ENCODE measurements at places on chromosomes 6 and 20. TPM values are rescaled to one million over a fixed set of nuclear protein-coding genes. Genes with fewer than 3 reads are reported as not detected.

MAP3K5 gene
- 15.2 TPM for total RNA-seq

HLA-DQA2 gene
- total RNA-seq, result not detected

HLA-DOA gene
- total RNA-seq, result not detected

SCUBE3 gene
- 0.36 TPM for total RNA-seq

ASIP gene
- not detected for total RNA-seq

GTSF1L gene
- total RNA-seq, result not detected

NEU1 gene
- 21.2 TPM for total RNA-seq

DEFB124 gene
- not detected for total RNA-seq

DNA sequence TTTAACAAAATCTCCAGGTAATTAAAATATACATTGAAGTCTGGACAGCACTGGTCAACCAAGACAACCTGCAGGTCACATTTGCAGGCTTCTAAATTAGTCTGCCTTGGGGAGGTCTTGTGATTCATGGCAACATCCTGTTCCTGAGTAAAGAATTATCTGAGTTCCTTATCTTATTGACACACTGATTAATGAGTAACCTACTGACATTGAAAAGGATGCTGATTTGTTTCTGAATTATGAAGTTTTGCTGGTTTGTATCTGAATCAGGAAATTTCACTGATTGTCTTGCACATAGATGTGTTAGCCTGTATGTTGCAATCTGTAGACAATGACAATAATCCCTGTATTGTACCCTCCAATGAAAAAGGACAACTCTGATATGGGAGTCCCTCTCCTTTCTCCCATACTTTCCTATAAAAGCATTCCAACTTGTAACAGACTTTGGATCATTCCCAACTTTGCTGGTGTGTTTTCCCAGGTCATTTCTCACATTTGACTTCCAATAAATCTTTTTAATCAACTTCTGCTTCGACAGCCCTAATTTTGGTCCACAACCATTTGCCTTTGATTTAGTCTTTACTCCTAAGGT lies 80.0 kb downstream of the LAMP5 start:
- H3K4me1 ChIP-seq, result no peaks in the 10 kb centered on the region
- no peak for DNase-seq
- no peak overlapping the region for H3K4me3 ChIP-seq
- H3K36me3 ChIP-seq, result no peaks in the 10 kb centered on the region
- H3K27ac ChIP-seq, result no peak overlapping the region
- no peaks in the 10 kb centered on the region for H3K27me3 ChIP-seq

DNA sequence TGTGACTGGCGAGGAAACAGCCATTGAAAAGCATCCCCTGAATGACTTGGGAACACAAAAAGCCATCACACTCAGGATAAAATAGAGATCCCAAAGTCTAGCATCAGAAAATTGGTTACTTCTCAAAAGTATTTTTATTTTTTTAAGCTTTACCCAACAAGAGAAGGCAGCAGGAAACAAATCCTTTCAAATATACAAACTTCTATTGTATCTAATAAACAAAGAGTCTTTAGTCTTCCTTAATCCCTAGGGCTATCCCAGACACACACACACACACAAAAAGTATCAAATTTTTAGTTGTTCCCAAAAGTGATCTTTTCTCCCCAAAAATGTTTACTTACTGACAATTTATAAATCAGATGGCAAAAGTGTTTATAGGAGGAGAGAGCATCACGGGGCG lies 33.2 kb upstream of the MARCKS start:
- H3K27me3 ChIP-seq, result no peaks in the 10 kb centered on the region
- peaks cover 35% of the 10 kb centered on the region for H3K4me1 ChIP-seq
- peak; percentile 40 for DNase-seq
- H3K27ac ChIP-seq, result peak overlapping the region; percentile 82

DNA sequence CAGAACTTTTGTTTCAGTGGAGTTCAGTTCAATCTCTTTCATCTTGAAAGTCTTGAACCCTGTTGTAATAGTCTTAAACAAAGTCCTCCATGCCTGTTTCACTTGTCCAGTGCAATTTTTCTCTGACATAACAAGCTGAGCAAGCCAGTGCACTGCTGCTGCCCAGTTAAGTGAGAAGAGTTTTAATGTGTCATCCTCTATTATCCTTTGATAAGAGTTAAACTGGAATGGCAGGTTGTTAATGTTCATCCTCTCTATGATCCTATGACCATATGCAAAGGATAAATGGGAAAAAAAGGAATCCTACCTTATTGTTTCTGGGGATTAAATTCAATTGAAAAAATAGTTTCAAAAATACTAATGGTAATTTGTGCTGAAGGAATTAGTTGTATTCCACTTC lies 197.5 kb downstream of the FRK start:
- no peak for DNase-seq
- no peak overlapping the region for H3K27ac ChIP-seq
- no peaks in the 10 kb centered on the region for H3K4me1 ChIP-seq
- H3K36me3 ChIP-seq, result no peaks in the 10 kb centered on the region
- H3K4me3 ChIP-seq, result no peak overlapping the region

GRCh38 chr20:14745830-14746229 lies 408.4 kb upstream of the FLRT3 start:
- no peaks in the 10 kb centered on the region for H3K36me3 ChIP-seq
- no peaks in the 10 kb centered on the region for H3K27me3 ChIP-seq
- H3K27ac ChIP-seq, result no peak overlapping the region
- H3K4me1 ChIP-seq, result no peaks in the 10 kb centered on the region
- H3K4me3 ChIP-seq, result no peak overlapping the region
- no peak for DNase-seq

- peak overlapping the region; percentile 88 for H3K4me3 ChIP-seq
- H3K27me3 ChIP-seq, result no peaks in the 10 kb centered on the region
- 0 out of 2 replicates have a peak, but pooled peaks cover 4% of the 10 kb centered on the region for H3K4me1 ChIP-seq
- no peak overlapping the region for H3K27ac ChIP-seq
- DNase-seq, result peak; percentile 22
Observed at GRCh38 chr6:53795702-53796450, 1.1 kb downstream of the LRRC1 start.

- H3K4me1 ChIP-seq, result no peaks in the 10 kb centered on the region
- H3K27ac ChIP-seq, result no peak overlapping the region
- DNase-seq, result peak; percentile 9
- no peak overlapping the region for H3K4me3 ChIP-seq
Observed at GRCh38 chr6:73180763-73181619, 44.3 kb downstream of the KHDC1L start.

DNA sequence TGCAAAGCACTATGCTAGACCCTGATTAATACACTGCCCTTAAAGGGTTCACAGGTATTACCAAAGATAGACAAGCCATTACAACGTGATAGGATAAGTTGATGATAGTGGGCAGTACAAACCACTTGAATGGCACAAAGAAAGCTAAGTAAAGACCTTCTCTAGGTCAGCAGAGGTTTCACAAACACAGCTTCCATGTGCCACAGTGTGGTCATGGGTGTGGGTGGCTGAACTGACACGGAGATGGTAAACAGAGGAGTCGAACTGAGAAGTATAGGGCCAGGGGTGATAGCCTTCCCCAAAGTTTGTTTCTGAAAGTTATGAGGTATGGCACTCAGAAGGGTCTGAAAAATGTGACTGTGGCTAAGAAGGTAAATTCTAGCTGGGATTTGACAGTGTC lies 4.3 kb downstream of the ZBTB9 start:
- no peaks in the 10 kb centered on the region for H3K4me1 ChIP-seq
- H3K36me3 ChIP-seq, result peaks cover 11% of the 10 kb centered on the region
- DNase-seq, result no peak

DNA sequence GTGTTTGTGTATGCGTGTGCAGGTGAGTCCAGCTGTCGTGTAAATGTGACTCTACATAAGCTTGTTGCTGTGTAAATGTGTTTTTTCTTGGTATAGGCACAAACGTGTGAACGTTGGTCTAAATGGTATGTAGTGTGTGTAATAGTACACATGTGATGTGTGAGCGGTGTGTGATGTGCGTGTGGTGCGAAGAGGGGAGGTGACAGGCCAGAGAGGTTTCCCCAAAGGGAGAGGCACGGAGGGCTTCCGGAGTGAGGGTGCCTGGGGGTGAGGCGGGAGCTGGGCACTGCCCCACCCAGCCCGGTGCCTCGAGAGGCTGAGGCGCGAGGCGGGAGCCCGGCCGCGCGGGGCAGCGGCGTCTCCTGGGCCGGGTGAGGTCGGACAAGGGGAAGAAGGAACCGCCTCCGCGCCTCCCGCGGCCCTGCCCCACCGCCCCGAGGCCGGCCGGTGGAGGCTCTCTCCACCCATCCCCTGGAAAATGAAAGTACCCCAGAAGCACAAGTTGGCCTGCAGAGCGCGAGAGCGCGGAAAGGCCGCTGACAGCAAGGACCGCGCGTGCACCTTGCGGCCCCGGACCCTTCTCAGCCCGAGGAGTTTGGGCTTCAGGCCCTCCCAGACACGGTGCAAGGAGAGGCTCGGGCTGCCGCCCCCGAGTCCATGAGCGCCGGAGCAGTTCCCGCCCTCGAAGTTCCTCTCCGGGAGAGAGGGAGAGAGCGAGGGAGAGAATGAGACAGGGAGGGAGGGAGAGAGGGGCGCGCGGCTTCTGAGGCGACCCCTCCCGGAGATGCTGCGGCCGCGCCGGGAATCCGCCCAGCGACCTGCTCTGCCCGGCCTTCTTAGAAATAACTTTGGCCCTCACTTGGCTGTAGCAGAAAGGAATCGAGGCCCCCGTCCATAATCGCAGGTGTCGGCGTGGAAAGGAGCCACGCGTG lies 43.2 kb upstream of the OSTM1 start:
- H3K27ac ChIP-seq, result no peak overlapping the region
- no peak overlapping the region for H3K4me3 ChIP-seq
- H3K4me1 ChIP-seq, result no peaks in the 10 kb centered on the region
- peaks cover 1% of the 10 kb centered on the region for H3K27me3 ChIP-seq
- no peak for DNase-seq

DNA sequence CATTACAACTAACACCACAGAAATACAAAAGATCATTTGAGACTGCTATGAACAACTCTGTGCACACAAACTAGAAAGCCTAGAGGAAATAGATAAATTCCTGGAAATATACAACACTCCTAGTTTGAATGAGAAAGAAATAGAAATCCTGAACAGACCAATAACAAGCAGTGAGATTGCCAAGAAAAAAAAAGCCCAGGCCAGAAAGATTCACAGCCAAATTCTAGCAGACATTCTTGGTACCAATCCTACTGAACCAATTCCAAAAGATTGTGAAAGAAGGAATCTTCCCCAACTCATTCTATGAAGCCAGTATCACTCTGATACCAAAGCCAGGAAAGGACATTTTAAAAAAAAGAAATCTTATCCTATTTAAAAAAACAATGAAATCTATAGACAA lies 7.0 kb upstream of the CDK19 start:
- H3K4me3 ChIP-seq, result no peak overlapping the region
- no peaks in the 10 kb centered on the region for H3K36me3 ChIP-seq
- no peak for DNase-seq
- no peaks in the 10 kb centered on the region for H3K27me3 ChIP-seq

DNA sequence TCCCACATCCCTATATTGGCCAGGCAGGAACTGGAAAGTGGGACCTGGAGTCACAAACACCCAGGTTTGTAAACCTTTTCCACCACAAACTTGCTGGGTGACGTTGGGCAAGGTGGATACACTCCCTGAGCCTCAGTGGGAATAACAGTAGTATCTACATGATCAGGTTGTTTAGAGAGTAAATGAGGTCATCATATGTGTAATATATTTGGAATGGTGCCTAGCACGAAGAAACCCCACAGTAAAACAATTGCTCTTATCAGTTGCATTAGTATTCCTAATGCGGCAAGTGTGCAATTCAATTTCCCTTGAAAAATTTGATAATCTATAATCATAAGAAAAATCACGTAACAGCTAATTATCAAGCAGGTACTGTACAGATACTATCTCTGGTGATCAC lies 51.9 kb downstream of the HIVEP2 start:
- H3K27ac ChIP-seq, result no peak overlapping the region
- DNase-seq, result no peak
- H3K4me3 ChIP-seq, result no peak overlapping the region
- no peaks in the 10 kb centered on the region for H3K27me3 ChIP-seq

- no peak overlapping the region for H3K4me3 ChIP-seq
- no peaks in the 10 kb centered on the region for H3K4me1 ChIP-seq
- no peaks in the 10 kb centered on the region for H3K36me3 ChIP-seq
- no peaks in the 10 kb centered on the region for H3K27me3 ChIP-seq
- no peak overlapping the region for H3K27ac ChIP-seq
- DNase-seq, result no peak
Observed at GRCh38 chr6:169534039-169534421, 167.8 kb downstream of the WDR27 start.

DNA sequence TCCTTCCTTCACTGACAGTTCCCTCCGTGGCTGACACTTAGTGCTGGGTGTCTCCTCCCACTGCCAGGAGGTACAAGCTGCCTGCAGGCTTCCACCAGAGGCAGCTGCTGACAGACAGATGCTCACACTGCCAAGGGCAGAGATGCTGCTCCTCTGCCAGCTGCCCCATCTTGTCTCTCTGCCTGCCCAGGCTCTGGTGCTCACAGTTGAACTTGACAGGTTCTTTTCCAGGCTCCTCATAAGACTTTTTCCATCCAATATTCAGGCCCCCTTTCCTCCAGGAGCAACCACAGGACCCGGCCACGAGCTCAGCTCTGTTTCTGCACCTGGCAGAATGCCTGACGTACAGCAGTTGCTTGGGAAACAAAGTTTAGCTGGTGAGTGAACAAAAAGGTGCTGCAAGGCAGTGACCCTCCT lies 79.8 kb downstream of the PSMB1 start:
- H3K36me3 ChIP-seq, result no peaks in the 10 kb centered on the region
- peak; percentile 68 for DNase-seq
- H3K4me3 ChIP-seq, result no peak overlapping the region
- H3K27me3 ChIP-seq, result no peaks in the 10 kb centered on the region
- H3K4me1 ChIP-seq, result no peaks in the 10 kb centered on the region

- DNase-seq, result no peak
- H3K27ac ChIP-seq, result no peak overlapping the region
- no peaks in the 10 kb centered on the region for H3K36me3 ChIP-seq
- H3K4me1 ChIP-seq, result no peaks in the 10 kb centered on the region
- no peak overlapping the region for H3K4me3 ChIP-seq
- H3K27me3 ChIP-seq, result peaks cover 7% of the 10 kb centered on the region
Observed at GRCh38 chr20:17825960-17826843, 126.4 kb downstream of the BANF2 start.

DNA sequence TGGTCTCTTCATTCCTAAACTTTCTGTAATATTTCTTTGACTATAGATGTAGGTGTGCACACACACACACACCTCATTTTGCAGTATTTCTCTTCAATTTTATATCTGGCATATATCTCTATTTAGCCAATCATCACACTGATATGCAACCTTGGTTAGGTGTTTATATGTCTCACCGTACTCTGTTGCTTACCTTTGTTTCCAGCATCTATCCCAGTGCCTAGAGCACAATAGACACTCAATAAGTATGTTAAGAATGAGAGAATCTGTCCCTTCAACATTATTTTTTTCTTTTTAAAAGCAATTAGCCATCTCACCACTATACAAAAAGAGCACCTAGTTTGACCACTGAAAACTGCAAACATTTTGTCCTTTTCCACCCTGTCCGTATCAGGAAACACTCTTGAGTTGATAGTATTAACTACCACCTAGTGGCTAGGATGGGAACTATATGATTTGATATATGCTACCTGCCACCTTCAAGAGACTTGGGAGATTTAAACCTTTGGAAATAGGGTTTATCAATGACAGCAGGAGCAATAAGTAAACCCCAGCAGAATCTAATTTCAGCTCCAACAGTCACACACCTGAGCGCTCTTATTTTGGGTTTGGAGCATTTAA lies 48.7 kb upstream of the RSPO3 start:
- H3K4me3 ChIP-seq, result no peak overlapping the region
- no peak for DNase-seq
- H3K27ac ChIP-seq, result no peak overlapping the region
- no peaks in the 10 kb centered on the region for H3K27me3 ChIP-seq
